AG10803 (cell line): ENCODE measurements at places on chromosomes 12 and 14.

GRCh38 chr14:51552275-51552674 lies 99.4 kb upstream of the FRMD6 start:
- no peak for DNase-seq

GRCh38 chr14:92846162-92846897 lies 52.2 kb downstream of the GOLGA5 start:
- DNase-seq: peak; percentile 62

- DNase-seq: peak; percentile 85
Observed at GRCh38 chr12:77943466-77943865, 112.8 kb downstream of the NAV3 start.

DNA sequence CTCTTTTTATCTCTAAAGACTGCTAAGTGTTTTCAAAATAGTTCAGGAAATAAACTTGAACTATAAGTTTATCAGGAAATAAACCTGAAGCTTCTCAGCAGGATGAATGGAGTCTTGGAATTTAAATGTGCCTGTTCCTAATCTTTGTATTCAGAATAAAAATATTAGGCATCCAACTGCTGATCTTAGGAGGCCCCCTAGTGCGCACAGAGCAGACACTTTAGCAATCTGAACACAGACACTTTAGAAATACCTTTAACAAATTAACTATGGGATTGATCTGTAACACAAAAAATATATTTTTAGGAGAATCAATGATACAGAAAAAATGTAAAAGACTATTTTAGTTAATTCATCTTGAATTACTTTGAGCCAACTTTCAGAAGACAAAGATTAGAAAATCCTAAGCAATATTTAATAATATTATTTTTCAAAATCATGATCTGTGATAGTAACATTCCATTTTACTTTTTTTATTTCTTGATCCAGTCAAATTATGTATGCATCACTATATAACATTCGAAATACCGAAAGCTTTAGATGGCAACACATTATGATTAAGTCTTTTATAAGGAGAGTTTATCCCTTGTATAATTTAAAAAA lies 80.9 kb downstream of the SLC41A2 start:
- peak; percentile 49 for DNase-seq

- peak; percentile 59 for DNase-seq
Observed at GRCh38 chr14:99192028-99192621, 79.9 kb downstream of the BCL11B start.

- DNase-seq: no peak
Observed at GRCh38 chr14:83712418-83713129, 1817.4 kb upstream of the FLRT2 start.

GRCh38 chr14:74906925-74907521 lies 16.0 kb downstream of the RPS6KL1 start:
- no peak for DNase-seq

DNA sequence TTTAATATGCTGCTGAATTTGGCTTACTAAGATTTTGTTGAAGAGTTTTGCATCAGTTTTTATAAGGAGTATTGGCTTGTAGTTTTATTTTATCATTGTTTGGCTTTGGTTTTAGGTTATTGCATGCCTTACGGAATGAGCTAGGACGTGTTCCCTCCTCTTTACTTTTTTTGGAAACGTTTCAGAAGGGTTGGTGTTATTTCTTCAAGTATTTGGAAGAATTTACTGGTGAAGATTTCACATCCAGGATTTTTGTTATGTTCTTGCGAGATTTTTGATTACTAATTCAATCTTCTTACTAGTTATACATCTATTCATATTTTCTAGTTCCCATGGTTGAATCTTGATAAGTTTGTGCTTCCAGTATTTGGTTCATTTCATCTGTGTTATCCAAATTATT lies 823.2 kb downstream of the SLC6A15 start:
- DNase-seq: no peak

DNA sequence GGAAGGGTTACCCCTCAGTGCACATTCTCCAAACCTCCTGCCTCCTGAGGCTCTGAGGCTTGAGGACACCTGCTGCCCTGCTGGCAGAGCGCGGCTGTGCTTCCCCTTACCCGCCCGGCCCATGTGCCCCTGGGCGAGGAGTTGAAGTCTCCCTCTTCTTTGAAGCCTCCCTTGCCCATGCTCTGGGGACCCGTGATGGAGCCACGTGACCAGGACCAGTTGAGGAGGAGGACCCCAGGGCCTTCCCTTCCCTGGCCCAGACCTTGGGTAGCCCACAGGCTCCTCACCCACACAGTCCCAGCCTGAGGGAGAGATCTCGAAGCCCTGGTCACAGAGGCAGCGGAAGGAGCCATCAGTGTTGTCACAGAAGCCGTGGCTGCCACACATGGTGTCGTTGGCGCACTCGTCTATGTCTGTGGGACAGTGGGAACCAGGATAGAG lies 12.9 kb downstream of the ISCA2 start:
- DNase-seq: no peak

DNA sequence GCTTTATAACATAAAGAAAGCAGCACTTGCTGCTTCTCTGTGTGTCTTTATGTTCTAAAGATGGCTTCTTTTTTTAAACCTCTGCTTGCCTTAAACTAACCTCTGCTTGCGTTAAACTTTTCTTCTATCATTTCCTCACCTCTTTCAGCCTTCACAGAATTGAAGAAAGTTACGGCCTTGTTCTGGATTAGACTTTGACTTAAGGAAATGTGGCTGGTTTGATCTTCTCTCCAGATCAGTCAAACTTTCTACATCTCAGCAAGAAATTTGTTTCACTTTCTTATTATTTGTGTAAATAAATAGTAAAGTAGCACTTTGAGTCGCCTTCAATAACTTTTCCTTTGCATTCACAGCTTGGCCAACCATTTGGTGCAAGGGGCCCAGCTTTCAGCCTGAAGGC lies 64.2 kb downstream of the CMAS start:
- no peak for DNase-seq

DNA sequence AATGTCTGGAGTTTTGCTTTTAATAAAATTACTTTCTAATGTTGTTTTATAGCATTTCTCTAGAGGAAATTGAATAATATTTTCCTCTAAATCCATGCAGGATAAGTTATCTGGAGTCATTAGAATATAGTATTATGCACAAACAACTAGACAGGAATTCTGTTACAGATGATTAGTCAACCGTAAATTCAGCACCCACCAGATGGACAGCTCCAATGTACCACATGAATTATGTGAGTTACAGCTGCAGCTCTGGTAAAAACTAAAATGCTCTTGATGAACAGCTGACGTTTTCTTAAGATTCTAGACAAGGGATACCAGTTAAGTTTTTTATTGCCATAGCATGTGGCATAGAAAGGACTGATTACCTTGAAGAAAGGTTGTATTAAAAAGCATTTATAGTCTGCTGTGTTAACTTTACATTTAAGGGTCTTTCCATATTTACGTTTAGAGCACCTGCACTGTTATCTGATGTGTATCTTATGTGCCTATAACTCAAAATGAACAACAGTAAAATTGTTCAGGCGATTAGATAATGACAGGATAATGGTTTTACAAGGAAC lies 321.4 kb upstream of the LRFN5 start:
- DNase-seq: no peak

DNA sequence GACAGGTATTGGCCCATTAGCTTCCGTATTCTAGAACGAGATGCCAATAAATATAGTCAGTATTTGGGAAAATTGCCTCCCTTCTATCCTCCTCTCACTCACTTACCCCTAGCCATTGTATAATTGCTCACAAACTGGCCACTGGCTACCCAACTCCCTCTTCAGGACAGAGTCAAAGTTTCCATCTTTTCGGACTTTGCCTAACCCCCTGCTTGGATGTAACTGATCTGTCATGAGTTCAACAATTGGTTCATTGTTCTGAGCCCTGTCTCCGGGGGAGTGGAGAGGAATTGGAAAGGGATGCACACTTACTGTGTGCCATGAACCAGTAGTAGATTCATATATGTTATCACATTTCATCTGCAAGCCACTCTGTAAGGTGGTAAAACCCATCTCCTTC lies 12.2 kb downstream of the MYRFL start:
- DNase-seq: no peak

- no peak for DNase-seq
Observed at GRCh38 chr14:20801726-20802125, 918 bp downstream of the RNASE1 start.

- no peak for DNase-seq
Observed at GRCh38 chr12:66823857-66824570, 145.1 kb upstream of the GRIP1 start.

GRCh38 chr12:7142056-7142644 lies 12.0 kb downstream of the CLSTN3 start:
- DNase-seq: peak; percentile 32

- DNase-seq: peak; percentile 86
Observed at GRCh38 chr12:90058704-90059103, 350.1 kb upstream of the ATP2B1 start.

- no peak for DNase-seq
Observed at GRCh38 chr14:35250319-35250718, 41.9 kb upstream of the PSMA6 start.

- DNase-seq: no peak
Observed at GRCh38 chr14:93832665-93833064, 44.4 kb upstream of the PRIMA1 start.

GRCh38 chr12:68428724-68429501 lies 96.8 kb upstream of the MDM1 start:
- peak; percentile 60 for DNase-seq

- DNase-seq: no peak
Observed at GRCh38 chr12:7210642-7211151, 21.2 kb downstream of the PEX5 start.

DNA sequence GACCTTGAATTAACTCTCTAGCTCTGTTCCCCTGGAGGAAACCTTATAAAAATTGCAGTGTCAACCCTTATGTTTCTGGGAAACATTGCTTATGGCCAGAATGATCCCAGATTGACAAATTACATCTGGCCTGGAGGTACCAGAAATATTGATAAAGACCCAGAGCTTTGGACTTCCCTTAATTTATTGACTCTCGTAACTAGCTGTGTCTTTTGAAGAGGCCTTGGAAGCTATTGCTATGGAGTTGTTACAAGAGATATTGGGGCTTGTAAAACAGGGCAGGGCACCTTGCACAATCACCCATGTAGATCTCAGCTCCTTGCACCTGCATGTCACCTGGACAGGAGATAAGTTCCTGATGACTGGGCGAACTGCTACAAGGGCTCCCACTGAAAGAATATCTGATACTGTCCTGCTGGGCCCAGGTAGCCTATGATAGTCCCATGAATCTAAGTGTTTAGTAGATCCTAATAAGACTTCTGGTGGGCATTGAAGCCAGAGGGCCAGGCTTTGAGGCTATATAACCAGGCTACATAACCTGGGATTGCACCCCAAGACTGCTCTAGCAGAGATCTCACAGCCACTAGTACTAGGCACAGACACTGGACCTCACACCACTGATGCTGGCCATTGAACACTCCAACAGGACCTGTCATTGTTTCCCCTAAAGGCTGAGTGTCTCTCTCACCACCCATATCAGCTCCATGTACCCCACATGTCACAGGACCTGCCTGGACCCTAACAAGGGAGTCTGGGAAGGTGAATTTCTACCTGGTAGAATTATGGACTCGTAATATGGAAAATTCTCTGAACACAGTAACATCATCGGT lies 135.7 kb upstream of the PWP1 start:
- no peak for DNase-seq

- DNase-seq: no peak
Observed at GRCh38 chr14:90996967-90997366, 63.5 kb downstream of the RPS6KA5 start.

GRCh38 chr14:23828001-23828400 lies 125.6 kb upstream of the DHRS4 start:
- DNase-seq: no peak

DNA sequence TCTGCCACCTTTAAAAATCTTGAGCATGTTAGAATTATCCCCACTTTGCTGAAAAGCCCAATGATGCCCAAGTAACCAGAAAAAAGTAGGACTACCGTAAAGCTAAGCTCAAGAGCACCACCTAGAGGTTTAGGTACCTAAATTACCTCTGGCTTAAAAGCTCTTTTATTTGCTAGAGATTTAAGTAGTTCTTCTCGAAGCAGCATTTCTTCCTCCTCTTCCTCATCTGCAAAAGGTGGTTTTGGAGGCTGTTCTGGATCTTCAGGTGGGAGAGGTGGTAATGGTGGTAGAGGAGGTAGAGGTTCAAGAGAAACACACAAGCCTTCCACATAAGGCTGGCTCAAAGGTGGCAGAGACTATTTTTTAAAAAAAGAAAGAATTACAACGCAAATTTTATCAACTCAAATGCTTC lies 26.9 kb downstream of the ZFC3H1 start:
- peak; percentile 73 for DNase-seq

GRCh38 chr12:13404631-13405473 lies 208.3 kb downstream of the EMP1 start:
- DNase-seq: no peak

GRCh38 chr12:53328043-53328435 lies 6.6 kb upstream of the AAAS start:
- DNase-seq: no peak

DNA sequence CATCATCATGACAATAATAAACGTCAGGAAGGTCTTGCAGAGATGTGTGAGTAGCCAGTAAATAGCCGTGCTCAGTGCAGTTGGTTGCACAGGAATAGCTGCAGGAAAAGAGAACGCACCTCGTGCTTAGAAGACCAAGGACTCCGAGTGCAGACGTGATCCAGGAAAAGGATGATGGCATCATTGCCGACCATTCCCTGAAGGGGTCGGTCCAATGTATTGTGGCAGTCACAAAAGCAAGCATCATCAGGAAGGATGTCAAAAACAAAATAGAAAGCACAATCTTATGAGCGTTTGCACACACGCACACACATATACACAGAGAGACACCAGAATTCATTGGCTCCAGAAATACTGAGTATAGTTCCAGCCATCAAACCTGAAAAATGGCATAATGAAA lies 12.8 kb downstream of the DUSP6 start:
- no peak for DNase-seq
